Naive B cell (primary cell): ENCODE measurements at places on chromosomes 1 and 21.

DNA sequence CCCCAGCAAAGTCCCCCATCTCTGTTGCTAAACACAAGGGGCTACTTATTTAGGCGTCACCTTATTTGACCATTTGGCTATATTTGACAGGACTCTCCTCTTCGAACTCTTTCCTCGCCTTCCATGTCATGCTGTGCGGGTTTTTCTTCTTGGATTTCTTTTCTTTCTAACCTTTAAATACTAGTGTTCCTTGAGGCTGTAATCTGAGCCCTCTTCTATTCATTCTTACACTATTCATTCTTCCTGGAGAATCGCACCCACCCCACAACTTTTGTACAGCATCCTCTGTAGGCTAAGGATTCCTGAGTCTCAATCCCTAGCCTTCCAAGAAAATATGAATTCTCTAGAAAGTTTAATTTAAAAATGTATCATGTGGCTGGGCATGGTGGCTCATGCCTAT, 61.7 kb upstream of the C1orf115 start:
- peaks cover 34% of the 10 kb centered on the region for H3K27me3 ChIP-seq
- H3K27ac ChIP-seq: no peak overlapping the region
- no peak overlapping the region for H3K4me3 ChIP-seq
- no peaks in the 10 kb centered on the region for H3K36me3 ChIP-seq
- no peak for DNase-seq
- H3K4me1 ChIP-seq: no peaks in the 10 kb centered on the region

GRCh38 chr1:22955146-22955545, 17.5 kb downstream of the LACTBL1 start:
- H3K27ac ChIP-seq: no peak overlapping the region
- peaks cover 38% of the 10 kb centered on the region for H3K27me3 ChIP-seq
- no peaks in the 10 kb centered on the region for H3K36me3 ChIP-seq
- no peak overlapping the region for H3K4me3 ChIP-seq
- H3K4me1 ChIP-seq: no peaks in the 10 kb centered on the region

DNA sequence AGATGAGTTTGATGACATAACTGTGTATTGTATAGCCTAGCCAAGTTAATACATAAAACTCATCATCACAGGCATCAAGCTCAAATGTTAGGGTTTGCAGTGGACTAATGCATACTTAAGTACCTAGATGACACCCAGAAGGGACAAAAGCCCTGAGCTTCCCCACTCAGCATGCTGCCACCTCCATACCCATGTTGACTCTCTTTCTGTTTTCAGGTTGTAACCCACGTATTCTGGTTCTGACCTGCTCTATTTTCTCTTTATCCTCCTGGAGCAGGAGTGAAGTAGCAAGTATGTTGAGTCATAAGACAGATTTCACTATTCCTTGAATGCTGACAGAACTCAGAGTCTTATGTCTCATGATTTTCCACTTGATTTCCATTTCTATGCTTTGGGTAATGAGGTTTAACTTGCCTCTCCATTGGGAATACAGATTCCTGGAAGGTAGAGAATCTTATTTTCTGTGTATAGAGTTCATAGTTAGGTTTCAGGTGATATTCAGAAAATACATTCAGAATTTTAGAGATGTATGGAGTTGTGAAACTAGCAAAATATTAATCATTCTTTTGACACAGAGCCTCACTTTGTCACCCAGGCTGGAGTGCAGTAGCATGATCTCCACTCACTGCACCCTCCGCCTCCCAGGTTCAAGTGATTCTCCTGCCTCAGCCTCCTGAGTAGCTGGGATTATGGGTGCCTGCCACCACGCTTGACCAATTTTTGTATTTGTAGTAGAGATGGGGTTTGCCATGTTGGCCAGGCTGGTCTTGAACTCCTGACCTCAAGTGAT, 122.5 kb upstream of the KCNJ15 start:
- H3K4me1 ChIP-seq: no peaks in the 10 kb centered on the region
- no peaks in the 10 kb centered on the region for H3K36me3 ChIP-seq
- no peak for DNase-seq
- H3K4me3 ChIP-seq: no peak overlapping the region
- peaks cover 14% of the 10 kb centered on the region for H3K27me3 ChIP-seq
- H3K27ac ChIP-seq: no peak overlapping the region

DNA sequence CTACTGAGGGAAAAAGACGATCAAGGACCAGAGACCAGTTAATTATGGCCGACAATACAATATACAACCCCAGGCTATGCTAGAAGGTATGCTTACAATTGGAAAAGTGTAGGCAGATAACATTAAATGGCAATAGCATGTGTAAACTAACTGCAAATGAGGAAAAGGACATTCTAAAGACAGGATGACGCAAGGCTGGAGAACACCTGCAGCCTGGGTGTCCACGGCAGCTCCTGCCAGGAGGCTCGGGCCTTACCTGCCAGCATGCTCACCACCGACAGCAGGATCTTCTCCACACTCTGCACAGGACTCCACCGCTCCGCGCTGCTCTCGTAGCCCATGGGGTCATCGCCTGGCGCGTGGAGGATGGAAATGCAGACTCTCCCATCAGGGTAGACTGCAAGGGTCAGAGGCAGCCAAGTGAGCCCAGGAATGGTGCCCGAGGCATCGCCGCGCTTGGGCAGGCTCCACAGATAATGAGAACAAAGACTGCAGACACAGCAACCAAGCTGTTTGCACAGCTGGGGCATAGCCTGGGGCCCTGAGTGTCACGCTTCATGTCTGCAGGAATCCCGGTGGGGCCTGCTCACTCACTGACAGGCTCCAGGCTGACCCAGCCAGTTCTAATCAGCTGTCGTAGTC, 28.2 kb downstream of the UBE2G2 start:
- DNase-seq: no peak
- H3K36me3 ChIP-seq: peaks cover 27% of the 10 kb centered on the region
- H3K27me3 ChIP-seq: no peaks in the 10 kb centered on the region
- H3K4me1 ChIP-seq: peaks cover 7% of the 10 kb centered on the region
- no peak overlapping the region for H3K4me3 ChIP-seq

GRCh38 chr1:219990782-219991510, 55.4 kb downstream of the EPRS1 start:
- H3K27me3 ChIP-seq: no peaks in the 10 kb centered on the region
- H3K36me3 ChIP-seq: peaks cover 18% of the 10 kb centered on the region
- no peaks in the 10 kb centered on the region for H3K4me1 ChIP-seq
- H3K4me3 ChIP-seq: no peak overlapping the region
- no peak overlapping the region for H3K27ac ChIP-seq
- DNase-seq: no peak

GRCh38 chr1:173153503-173153902, 53.6 kb downstream of the TNFSF4 start:
- peaks cover 5% of the 10 kb centered on the region for H3K4me1 ChIP-seq
- DNase-seq: no peak
- no peak overlapping the region for H3K4me3 ChIP-seq
- H3K27me3 ChIP-seq: no peaks in the 10 kb centered on the region

- no peaks in the 10 kb centered on the region for H3K4me1 ChIP-seq
- H3K36me3 ChIP-seq: no peaks in the 10 kb centered on the region
- H3K27ac ChIP-seq: no peak overlapping the region
These were observed 38.0 kb upstream of the FOXO6 start for GRCh38 chr1:41323243-41323642.

GRCh38 chr1:51265618-51266017, 29.5 kb downstream of the RNF11 start:
- peaks cover 26% of the 10 kb centered on the region for H3K4me1 ChIP-seq
- DNase-seq: no peak
- no peak overlapping the region for H3K27ac ChIP-seq
- H3K36me3 ChIP-seq: no peaks in the 10 kb centered on the region
- H3K27me3 ChIP-seq: no peaks in the 10 kb centered on the region

DNA sequence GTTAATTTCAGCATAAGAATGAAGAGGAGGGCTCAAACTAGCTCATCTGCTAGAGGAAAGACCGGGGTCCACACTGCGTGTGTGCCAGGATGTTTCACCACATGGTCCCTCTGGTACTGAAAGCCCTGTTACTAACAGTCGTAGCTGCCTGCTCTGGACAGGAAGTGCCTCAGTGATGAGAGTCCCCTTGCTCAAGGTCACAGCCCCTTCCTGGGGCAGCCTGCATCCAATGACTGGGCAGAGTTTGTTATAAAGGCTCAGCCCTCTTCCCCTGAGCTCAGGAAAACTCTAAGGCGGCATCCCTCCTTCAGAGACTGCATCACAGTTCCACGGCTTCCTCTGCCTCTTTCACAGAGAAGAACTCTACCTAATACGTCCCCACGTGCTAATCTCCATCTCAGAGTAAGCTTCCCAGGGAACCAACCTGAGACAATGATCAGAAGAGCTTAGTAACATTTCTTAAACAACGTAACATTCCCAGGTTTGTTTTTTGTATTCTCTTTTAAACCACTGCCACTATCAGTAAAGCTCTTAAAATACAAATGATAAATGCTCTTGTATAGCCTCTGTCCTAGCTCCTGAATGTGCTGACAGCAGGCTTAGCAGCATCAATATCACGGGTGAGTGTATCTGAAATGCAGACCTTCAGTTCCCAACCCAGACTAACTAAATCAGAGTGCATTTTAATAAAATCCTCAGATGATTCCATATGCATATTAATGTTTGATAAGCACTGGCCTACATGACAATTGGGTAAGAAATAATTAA, 38.0 kb upstream of the ATP1A1 start:
- no peak for DNase-seq
- H3K36me3 ChIP-seq: no peaks in the 10 kb centered on the region
- peaks cover 56% of the 10 kb centered on the region for H3K27me3 ChIP-seq
- H3K27ac ChIP-seq: no peak overlapping the region
- H3K4me3 ChIP-seq: no peak overlapping the region

DNA sequence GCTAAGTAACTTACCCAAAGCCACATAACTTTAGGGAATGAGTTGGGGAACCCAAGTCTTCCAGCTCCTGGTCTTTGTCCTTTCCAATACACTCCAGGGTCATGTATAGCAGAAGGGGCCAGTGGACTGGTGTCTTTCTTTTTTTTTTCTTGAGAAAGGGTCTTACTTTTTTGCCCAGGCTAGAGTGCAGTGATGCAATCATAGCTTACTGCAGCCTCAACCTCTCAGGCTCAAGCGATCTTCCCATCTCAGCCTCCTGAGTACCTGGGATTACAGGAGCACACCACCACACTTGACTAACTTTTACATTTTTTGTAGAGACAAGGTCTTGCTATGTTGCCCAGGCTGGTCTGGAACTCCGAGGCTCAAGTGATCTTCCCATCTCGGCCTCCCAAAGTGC, 12.2 kb downstream of the NAV1 start:
- peaks cover 13% of the 10 kb centered on the region for H3K27me3 ChIP-seq
- DNase-seq: no peak
- H3K4me3 ChIP-seq: no peak overlapping the region
- H3K36me3 ChIP-seq: no peaks in the 10 kb centered on the region

DNA sequence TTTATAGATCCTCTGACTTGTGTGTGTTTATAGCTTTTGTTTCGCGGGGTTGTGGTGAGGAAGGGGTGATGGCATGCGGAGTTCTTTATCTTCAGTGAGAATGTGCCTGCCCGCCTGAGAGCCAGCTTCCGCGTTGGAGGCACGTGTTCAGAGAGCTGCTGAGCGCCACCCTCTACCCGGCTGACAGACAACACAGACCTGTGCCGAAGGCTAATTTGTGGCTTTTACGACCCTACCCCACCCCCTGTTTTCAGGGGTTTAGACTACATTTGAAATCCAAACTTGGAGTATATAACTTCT, 14.4 kb upstream of the CD101 start:
- no peaks in the 10 kb centered on the region for H3K4me1 ChIP-seq
- H3K27ac ChIP-seq: no peak overlapping the region
- peaks cover 22% of the 10 kb centered on the region for H3K27me3 ChIP-seq
- H3K36me3 ChIP-seq: no peaks in the 10 kb centered on the region
- no peak overlapping the region for H3K4me3 ChIP-seq

- no peak overlapping the region for H3K27ac ChIP-seq
- H3K4me1 ChIP-seq: no peaks in the 10 kb centered on the region
- no peak for DNase-seq
- no peaks in the 10 kb centered on the region for H3K36me3 ChIP-seq
These were observed 49.8 kb downstream of the CDKN2C start for GRCh38 chr1:51019811-51020210.

GRCh38 chr1:31182352-31182751, 57.3 kb downstream of the NKAIN1 start:
- no peak overlapping the region for H3K4me3 ChIP-seq
- DNase-seq: peak; percentile 42
- H3K27ac ChIP-seq: no peak overlapping the region
- H3K27me3 ChIP-seq: peaks cover 64% of the 10 kb centered on the region
- peaks cover 12% of the 10 kb centered on the region for H3K4me1 ChIP-seq
- H3K36me3 ChIP-seq: no peaks in the 10 kb centered on the region

DNA sequence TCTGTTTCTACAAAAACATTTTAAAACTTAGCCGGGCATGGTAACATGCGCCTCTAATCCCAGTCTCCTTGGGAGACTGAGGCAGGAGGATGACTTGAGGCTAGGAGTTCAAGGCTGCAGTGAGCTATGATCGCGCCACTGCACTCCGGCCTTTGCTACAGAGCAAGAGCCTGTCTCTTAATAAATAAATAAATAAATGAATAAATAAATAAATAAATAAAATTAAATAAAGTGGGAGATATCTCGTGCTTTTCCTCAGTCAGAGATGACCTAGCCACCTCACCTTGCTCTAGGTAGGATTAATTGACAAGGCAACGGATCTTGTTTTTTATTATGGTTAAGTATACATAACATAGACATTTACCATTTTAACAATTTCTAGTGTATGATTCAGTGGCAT, 14.3 kb upstream of the BRWD1 start:
- DNase-seq: no peak
- H3K27ac ChIP-seq: no peak overlapping the region
- H3K4me1 ChIP-seq: peaks cover 2% of the 10 kb centered on the region
- no peak overlapping the region for H3K4me3 ChIP-seq

DNA sequence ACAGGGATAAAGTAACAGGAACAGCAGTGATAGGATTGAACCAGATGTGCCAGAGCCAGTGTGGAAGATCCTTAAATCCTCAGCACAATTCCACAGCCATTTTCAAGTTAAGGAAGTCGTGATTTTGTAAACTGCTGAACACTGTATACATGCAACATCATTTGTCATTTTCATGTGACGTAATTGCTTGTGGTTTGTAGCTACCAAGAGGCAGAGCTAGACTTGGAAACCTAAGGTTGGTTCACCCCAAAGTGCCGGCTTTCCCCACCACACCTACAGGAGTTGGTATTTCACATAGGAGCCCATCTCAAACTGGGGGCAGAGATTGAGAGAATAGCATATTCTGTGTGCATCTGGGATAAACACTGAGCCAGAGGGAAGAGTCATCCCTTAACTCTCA, 113.9 kb downstream of the CAPN8 start:
- peaks cover 5% of the 10 kb centered on the region for H3K4me1 ChIP-seq
- peaks cover 8% of the 10 kb centered on the region for H3K27me3 ChIP-seq
- DNase-seq: no peak
- no peak overlapping the region for H3K27ac ChIP-seq
- H3K4me3 ChIP-seq: no peak overlapping the region
- no peaks in the 10 kb centered on the region for H3K36me3 ChIP-seq

DNA sequence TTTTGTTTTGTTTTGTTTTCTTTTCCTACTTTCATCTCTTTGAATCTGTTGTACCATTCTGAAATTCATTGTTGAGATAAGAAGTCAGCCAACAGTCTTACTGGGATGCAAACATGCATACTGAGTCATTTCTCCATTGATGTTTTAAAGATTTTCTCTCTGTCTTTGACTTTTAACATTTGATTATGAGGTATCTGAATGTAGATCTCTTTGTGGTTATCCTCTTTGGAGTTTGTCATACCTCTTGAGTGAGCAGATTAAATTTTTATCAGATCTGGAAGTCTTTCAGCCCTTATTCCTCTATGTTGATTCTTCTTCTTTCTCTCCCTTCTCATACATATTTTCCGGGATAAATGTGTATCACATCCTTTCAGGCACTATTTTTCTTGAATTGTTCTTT, 406.9 kb upstream of the NCAM2 start:
- H3K27ac ChIP-seq: no peak overlapping the region
- no peaks in the 10 kb centered on the region for H3K36me3 ChIP-seq

GRCh38 chr1:78665809-78666208, 16.2 kb downstream of the IFI44 start:
- DNase-seq: no peak
- no peaks in the 10 kb centered on the region for H3K27me3 ChIP-seq
- H3K4me1 ChIP-seq: no peaks in the 10 kb centered on the region
- H3K36me3 ChIP-seq: peaks cover 8% of the 10 kb centered on the region
- no peak overlapping the region for H3K27ac ChIP-seq
- no peak overlapping the region for H3K4me3 ChIP-seq
